ENCODE measurements at places on chromosomes 12 and 14.
A peak's percentile ranks its signal among the peaks of the same experiment; 100 is the strongest.

DNA sequence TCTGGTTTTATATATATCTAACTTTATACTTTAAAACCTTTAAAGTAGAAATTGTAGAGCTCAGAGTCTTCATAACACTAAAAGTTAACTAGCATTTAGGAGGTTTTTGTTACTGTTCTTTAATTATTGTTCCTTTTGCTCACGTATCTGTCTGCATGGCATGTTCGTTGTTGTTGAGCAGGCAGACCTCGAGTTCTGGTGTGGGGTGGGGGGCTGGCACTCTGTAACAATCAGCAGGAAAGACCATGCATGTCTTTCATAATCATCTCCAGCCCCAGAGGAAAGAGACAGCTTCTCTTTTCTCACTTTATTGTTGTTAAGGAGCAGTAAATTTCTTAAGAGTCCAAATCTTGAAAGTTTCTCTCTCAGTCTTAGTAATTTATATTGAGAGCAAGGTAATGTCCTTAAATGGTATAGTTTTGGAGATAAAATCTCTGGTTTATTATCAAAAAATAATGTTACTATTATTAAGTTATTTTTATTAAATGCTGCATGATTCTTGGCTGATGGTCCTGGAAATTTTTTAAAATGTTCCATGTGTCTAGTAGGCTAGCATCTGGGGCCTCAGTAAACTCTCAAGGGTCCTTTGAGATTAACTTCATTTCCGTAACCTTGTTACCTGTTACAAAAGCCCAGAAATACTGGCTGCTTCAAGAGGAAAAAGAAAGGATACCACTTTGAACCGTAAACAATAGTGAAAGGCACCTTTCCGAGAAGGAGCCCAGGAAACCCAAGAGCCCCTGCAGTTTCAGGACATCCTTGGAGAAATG, 30.3 kb downstream of the CKB start:
- DNase-seq = no peak

DNA sequence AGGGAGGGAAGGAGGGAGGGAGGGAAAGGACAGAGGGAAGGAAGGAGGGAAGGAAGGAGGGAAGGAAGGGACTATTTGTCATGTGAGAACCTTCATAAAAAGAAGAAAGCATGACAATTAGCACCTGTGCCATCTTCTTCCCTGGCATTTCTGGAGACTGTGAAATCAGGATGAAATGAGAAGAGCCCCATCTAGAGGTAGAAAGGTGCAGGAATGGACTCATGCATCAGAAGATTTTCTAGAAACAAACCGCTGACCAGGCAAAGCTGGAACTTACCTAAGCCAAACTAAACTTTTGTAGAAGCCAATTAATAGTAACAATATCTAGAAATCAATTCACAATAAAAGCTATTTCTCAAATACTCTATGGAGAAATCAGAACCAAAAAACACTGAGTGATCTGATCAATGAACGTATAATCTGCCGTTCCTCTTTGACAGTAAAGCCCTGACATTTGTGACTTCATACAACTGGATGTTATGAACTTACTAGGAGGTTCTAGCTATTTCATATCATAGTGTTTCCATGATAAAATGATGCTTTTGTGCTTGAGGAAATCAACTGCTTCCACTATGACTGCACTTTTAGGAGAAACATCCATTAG, 24.4 kb upstream of the CRACR2A start:
- DNase-seq = no peak

- DNase-seq = peak; percentile 79
Measured at GRCh38 chr12:124940393-124941169, 26.1 kb upstream of the UBC start.

- no peak for DNase-seq
Measured at GRCh38 chr12:2858944-2859421, 2.1 kb upstream of the TEX52 start.

GRCh38 chr12:52261208-52261484, 13.3 kb upstream of the KRT86 start:
- no peak for DNase-seq

DNA sequence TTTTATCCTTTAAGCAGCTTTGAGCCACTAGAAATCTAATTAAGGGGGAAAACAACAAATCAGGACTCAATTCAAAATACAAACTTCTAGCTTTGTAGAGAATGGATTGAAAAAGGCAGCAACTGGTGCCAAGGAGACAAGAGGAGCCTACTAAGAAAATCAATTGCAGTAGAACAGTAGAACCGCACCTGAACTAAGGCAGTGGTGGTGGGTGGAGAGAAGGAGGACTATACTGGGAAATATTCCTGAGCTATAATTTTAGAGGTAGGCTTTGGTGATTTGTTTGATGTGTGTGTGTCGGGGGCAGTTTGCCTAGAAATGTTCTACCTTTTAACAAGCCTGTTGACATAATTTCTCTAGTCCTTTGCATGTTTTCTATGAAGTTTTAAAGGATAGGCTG, 270.9 kb upstream of the SYT10 start:
- DNase-seq = no peak

DNA sequence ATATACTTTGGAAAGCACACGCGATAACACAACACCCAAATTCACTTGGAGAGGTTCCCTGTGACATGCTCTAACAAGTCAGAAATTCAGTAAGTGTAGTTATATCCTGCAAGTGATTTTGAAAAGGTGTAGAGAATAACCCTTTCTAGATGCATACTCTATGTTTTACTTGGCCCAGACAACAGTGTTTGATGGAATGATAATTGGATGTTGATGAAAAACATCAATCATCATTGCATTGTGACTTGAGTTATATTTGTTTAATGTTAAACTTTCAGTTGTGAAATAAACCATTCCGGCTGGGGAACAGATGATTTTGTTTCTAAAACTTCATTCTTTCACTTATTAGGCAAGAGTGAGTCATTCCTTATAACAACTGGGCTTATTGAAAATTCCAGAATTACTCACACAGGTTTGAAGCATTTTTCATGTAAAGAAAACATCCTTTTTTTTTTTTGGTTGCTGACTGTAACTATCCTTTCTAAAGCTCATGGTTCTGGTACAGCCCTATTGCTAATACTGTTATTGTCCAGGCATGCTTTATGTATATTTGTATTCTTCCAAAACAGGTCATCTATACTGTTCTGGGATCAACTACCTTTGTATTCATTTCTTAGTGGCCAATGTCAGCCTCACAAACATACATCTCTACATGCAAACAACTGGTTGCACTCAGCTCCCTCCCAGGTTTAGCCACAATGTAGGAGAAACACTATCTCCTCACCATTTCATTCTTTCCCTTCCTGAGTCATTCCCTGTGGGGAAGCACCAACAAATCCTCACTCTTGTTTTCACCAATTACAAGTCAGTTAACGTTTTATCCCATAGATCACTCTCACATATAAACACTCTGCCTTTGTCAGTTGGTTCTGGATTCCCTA, 121.2 kb upstream of the LRIG3 start:
- no peak for DNase-seq

DNA sequence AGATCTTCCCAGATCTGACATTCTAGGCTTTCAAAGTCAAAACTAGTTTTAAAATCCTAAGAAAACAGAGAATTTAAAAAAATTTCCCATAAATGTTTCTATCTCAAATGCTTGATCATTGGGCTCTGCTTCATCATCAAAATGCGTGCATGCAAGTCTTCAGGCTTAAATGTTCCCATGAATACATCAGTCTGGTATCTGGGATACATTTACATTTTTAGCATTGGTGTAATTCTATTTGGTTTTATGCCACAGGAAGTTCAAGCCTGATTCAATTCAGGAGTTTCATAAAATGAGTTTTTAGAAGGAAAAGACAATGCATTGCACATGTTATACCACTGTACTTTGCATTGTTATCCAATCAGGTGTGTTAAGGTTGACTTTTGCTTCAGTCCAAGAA, 336.4 kb downstream of the PCNX1 start:
- DNase-seq = no peak

DNA sequence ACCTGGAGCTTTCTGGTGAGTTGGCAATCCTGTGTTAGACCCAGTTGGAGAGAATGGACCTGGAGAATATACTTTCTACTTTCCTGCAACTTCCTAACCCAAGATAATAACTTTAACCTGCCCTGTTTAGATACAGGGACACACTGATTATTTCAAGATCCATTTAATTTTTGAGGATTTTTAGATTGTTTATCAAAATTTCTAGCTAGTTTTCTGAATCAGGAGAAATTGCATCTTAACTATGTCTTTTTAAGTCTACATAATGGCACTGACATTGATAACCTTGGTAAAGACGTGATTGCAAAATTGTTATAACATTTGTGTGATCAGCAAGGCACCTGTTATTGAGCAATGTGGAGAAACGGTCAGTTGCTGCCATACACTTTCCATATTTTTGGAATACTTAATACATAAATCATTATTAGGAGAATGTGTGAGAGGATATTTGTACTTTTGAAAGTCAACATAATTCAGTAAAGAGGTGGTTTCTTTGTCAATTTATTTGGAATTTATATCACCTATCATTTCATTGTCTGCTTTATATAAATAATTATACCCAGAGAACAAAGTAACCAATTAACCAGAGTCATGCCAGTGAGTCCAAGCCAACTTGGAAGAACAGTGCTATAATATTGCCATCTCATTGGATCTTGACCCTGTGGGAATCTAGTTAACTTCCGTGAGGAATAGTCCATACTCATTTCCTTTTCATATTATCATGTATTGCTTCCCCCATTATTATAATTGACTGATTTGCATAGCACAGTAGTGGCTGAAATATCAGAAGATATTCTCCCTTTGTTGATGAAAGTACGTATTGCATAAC, 28.4 kb downstream of the NFYB start:
- DNase-seq = no peak

GRCh38 chr14:90514015-90514398, 117.2 kb downstream of the CALM1 start:
- DNase-seq = no peak

GRCh38 chr12:82648259-82648909, 38.3 kb upstream of the TMTC2 start:
- DNase-seq = no peak

DNA sequence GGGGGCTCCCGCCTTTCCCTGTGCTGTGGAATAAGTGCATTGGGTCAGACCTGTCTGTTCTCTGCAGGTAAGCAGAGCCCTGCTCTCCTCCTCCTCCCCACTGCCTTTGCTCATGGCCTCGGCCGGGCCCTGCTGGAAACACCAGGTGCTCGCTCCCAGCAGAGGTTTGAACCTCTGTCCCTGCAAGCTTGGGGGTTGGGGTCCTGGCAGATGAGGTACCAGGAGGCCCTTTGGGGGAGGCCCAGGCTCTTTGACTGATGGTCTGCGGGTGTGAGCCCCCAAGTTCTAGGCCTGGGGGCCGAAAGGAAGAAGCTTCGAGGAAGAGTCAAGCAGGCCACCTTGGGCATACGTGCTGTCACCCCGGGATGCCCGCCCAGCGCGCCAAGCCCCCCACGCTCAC, 22.1 kb upstream of the CEP170B start:
- DNase-seq = no peak

- no peak for DNase-seq
Measured at GRCh38 chr12:5915511-5915910, 29.5 kb downstream of the ANO2 start.

GRCh38 chr14:76920331-76921087, 94.3 kb downstream of the LRRC74A start:
- DNase-seq = peak; percentile 46

GRCh38 chr12:95994476-95994875, 1.7 kb downstream of the HAL start:
- no peak for DNase-seq

- DNase-seq = no peak
Measured at GRCh38 chr14:101505236-101505970, 55.9 kb upstream of the DIO3 start.

- no peak for DNase-seq
Measured at GRCh38 chr14:58665773-58666500, 28.2 kb downstream of the DACT1 start.

- DNase-seq = no peak
Measured at GRCh38 chr12:4308334-4308950, 12.6 kb upstream of the TIGAR start.

DNA sequence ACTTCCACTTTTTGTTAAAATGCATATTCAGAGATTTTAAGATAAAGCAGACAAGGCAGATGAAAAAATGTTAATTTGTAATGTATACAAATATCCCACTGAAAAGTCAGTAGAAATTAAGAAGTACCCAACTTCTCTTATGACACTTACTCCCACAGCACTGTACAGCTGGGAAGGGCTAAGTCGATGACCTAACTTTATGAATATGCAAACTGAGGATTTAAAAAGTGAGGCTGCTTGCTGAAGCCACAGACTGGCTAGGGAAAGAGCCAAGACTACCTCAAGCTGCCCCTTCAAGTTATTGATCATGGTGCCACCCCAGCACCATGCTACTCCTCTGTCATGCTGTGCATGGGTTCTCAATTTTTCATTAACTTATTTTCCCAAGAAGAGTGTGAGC, 17.0 kb downstream of the PPM1H start:
- DNase-seq = no peak

GRCh38 chr14:101113108-101113612, 209.6 kb upstream of the RTL1 start:
- DNase-seq = no peak

GRCh38 chr12:27975222-27976136, 2.9 kb upstream of the PTHLH start:
- DNase-seq = peak; percentile 41

- no peak for DNase-seq
Measured at GRCh38 chr12:104207416-104208205, 8.0 kb upstream of the TXNRD1 start.

DNA sequence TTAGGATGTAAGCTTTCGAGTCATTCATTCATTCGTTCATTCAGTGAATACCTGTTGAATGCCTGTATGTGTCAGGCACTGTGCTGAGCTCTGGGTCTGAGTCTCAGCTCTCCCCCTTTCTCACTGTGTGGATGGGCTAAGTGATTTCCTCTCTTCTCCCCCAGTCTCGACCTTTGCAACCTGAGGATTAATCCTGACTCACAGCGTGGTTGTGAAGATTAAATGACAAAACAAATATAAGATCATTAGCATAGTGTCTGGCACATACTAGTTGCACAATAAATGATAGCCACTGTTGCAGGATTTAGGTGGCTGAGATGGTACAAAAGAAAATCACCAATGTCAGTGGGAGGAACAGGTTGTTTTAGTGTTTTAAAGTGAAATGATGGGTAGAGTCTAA, 136.7 kb downstream of the GPR135 start:
- DNase-seq = no peak

GRCh38 chr12:88062474-88062873, 33.3 kb upstream of the C12orf50 start:
- DNase-seq = no peak

GRCh38 chr12:127594351-127594970, 672.5 kb upstream of the TMEM132C start:
- DNase-seq = no peak
